NK-92 treated with Interleukin-12 subunit alpha and Interleukin-12 subunit beta, amount 100 ng/mL, for 24 hours (cell line): ENCODE measurements at places on chromosomes 7 and 10.

- no peak for DNase-seq
Observed at GRCh38 chr10:7407368-7408290, 3.2 kb downstream of the SFMBT2 start.

GRCh38 chr10:30503700-30504266, 69.8 kb downstream of the MAP3K8 start:
- no peak for DNase-seq

DNA sequence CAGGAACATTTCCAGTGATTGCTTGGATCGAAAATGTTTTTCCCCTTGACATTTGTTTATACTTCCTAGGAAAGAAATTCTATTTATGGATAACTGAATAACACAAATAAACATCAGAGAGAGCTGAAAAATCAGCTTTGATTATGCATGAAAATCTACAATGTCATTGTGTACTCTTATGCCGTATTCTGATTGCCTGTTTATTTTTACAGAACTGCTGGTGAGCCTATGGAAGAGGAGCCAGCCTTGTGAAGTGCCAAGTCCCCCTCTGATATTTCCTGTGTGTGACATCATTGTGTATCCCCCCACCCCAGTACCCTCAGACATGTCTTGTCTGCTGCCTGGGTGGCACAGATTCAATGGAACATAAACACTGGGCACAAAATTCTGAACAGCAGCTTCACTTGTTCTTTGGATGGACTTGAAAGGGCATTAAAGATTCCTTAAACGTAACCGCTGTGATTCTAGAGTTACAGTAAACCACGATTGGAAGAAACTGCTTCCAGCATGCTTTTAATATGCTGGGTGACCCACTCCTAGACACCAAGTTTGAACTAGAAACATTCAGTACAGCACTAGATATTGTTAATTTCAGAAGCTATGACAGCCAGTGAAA, 121.5 kb downstream of the TWIST1 start:
- DNase-seq = no peak

DNA sequence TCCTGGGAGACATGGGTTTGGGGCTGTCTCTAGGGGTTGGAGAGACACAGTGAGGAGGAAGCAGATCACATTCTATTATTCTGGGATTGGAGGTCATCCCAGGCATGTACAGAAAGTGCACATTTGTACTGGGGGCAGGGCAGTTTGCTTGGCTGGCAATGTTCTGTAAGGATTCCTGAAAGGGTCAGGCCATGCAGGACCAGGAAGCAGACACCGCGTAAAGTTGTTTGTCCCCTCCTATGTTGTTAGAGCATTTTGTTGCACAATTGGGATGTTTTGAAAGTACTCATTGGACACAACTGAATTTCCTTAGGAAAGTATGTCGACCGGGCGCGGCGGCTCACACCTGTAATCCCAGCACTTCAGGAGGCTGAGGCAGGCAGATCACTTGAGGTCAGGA, 12.5 kb downstream of the LYZL2 start:
- DNase-seq = no peak

- no peak for DNase-seq
Observed at GRCh38 chr7:155763691-155764437, 48.4 kb downstream of the SHH start.

DNA sequence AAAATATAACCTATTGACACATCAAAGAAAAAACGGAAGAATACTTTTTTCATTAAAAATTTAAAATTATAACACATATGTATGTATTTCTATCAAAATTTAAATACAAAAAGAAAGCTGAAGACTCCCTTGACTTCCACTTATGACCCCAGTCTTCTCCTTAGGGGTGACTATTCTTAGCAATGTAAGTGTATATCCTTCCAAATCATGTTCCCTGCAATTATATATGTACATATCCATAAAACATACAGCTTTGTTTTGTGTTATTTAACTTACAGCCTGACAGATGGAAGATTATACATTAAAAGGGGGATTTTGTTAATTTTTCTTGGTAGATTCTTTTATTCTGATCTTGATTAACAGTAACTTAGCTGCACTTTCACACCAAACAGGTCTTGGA, 9.1 kb downstream of the GLUD1 start:
- no peak for DNase-seq

DNA sequence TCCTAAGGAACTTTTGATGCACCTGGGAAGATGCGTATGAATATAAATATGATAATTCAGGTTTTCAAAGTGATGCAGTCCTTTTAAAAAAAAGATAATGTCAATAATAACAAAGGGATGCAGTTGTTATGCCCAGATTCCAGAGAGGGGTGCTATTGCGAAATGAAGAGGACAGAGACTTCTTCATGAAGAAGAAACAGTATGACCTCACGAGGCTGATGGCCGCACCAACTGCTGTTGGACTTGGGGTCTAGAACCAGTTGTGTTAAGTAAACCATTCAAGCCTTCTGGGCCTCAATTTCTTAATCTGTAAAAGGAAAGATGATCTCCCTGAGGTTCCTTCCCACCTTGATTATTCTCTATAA, 55.1 kb downstream of the LYZL2 start:
- no peak for DNase-seq

DNA sequence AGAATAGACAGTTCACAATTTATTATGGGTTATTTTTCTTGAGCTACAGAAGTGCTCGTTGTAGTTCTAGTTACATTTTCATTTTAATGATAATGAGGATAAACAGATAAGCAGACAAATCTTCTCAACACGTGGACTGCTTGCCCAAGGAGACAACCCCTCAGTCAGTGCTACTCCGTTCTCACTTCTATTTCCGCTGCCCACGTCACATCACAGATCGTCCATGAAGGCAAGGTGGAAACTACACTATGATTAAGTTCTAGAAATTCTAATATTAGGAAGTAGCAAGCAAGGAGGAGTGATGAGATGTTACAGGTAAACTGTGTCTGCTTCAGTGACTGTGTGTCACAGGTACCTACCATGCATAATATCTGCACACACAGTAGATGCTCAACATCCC, 210.5 kb downstream of the CHCHD3 start:
- DNase-seq = no peak

GRCh38 chr7:31828520-31828919, 141.5 kb downstream of the PPP1R17 start:
- DNase-seq = no peak

DNA sequence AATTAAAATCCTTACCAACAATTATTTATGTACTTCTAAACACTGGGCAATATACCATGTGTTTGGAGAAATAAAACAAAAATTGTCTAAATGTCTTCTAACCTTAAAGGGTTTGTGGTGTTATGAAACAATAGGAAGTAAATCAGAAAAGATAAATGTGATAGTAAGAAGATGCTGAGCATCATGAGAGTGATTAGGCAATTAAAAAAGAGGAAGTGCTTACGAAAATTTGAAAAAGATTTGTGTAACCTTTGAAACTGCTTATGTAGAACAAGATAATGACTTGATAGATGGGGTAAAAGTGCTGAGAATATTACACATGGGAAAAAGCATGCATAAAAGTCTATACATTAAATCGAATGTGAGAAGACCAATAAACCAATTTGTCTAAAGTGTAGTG, 573.4 kb upstream of the CNTNAP2 start:
- DNase-seq = no peak

DNA sequence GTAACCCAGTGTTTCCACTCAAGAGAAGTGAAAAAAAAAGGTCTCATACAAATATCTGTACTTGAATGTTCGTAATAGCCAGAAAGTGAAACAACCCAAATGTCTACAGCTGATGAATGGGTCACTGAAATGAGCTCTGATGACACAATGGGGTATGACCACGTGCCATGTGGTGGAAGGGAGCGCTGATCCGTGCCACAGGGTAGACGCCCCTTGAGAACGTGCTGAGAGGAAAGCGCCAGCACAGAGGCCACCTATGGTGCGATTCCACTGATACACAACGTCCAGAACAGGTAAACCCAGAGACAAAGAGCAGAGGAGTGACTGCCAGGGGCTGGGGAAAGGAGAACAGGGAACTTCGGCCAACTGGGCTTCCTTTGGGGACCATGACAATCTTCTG, 50.3 kb downstream of the MAD1L1 start:
- DNase-seq = no peak

- DNase-seq = no peak
Observed at GRCh38 chr7:5596046-5596895, 172.6 kb upstream of the TNRC18 start.

GRCh38 chr7:131655866-131656265, 99.4 kb upstream of the PODXL start:
- DNase-seq = no peak

GRCh38 chr7:8338206-8338605, 76.2 kb upstream of the ICA1 start:
- no peak for DNase-seq

GRCh38 chr10:71402005-71402404, 5.3 kb downstream of the CDH23 start:
- DNase-seq = no peak

DNA sequence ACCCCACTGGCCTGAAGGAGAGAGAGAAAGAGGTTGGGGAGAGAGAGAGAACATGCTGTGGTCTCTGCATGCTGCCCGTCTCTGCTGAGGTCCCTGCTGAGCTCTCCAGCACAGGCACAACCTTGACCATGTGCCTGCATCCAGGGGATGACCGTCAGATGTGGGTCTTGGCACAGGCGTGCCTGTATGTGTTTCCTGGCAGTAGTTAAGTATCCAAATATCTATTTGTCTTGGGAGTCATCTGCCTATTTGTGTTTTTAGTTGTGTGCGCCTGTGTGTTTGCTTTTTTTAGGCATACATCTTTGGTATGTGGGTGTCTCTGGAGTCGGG, 1.9 kb upstream of the UNC5B start:
- no peak for DNase-seq

GRCh38 chr7:133409421-133409820, 156.5 kb downstream of the EXOC4 start:
- no peak for DNase-seq

DNA sequence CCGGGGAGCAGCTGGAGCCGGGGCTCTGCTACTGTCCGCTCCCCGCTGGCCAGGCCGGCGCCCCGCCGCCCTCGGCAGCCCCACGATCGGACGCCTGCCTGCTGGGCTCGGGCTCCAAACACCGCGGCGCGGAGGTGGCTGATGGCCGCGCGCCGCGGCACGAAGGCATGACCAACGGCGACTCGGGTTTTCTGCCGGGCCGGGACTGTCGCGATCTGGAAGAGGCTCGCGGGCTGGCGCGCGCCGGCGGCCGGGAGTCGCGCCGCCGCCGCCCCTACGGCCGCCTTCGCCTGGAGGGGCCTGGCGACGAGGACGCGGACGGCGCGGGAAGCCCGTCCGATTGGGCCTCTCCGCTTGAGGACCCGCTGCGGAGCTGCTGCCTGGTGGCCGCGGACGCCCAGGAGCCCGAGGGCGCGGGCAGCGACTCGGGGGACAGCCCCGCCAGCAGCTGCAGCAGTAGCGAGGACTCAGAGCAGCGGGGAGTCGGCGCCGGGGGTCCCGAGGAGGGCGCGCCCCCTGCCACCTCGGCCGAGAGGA, 570 bp downstream of the TBC1D12 start:
- DNase-seq = no peak

DNA sequence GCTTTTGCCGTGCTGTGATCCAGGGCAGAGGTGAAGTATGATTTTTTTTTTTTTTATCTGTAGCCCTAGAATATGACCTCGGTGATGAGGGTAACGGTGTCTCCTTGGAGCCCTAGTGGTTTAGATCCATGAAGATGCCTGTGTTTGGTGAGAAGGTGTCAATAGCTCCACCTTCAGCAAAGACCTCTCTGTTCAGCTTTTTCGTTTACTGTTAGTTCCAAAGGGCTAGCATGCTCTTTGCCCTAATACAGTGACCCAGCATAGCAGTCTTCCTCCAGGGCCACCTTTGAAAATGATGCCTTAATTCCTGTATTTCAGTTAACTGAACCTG, 746 bp upstream of the MRPS16 start:
- no peak for DNase-seq

GRCh38 chr10:129193148-129193547, 273.9 kb upstream of the MGMT start:
- DNase-seq = peak; percentile 59

DNA sequence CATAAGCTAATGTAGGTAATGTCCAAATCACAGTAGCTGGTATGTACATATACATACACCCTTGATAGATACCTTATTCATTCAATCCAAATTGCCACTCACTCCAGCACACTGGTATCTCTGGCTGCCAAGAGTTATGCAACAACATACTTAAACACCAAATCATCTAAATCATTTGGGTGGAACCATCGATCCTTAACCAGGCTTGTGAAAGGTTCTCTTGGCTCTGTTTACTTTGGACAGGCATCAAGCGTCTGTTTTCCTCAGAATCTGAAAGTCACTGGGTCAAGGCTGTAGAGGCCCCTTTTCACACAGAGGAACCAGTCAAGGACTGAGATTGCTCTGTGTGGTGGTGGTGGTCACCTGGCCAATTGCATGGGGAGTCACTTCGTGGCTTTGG, 24.6 kb downstream of the JAZF1 start:
- DNase-seq = no peak

- no peak for DNase-seq
Observed at GRCh38 chr10:110815354-110816004, 56.2 kb upstream of the PDCD4 start.

DNA sequence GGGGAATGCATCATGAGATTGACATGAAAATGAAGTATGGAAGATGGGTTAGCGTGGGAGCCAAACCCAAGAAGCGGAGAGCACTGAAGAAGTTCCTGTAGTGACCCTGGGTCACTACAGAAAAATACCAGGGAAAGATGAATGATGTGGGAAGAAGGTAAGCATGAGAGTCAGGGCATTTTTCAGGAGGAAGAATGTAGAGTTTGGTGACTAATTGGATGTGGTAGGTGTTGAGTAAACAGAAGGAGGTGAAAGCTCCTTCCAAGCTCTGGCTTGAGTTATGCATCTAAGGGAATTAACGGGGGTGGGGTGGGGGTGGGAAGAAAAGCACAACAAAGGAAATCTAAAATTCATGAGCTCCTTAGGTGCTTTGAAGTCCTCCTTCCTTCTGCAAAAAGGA, 238.1 kb upstream of the AOAH start:
- DNase-seq = no peak

DNA sequence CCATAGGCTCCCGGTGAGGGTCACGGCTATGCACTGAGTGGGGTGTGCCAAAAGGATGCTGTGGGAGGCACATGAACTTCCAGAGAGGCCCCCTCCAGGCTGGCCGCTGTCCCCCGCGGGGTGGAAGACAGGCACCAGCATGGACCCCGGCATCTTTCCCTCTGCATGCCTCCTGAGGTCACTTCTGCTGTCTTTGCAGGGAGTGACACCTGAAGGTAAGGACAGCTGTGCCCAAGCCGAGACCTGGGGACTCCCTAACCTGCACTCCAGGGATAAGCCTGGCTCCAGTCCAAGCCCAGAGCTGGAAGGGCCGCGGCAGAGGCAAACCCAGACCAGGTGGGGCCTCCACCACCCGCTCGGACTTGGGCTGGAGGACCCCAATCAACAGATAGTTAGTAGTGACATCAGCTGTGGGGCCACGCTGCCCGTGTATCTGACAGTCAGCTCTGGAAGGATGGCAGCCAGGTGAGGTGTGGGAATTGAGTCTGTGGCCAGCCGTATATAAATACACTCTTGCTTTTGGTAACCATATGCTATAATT, 340.7 kb upstream of the MKI67 start:
- DNase-seq = no peak

- DNase-seq = no peak
Observed at GRCh38 chr10:51241461-51241860, 167.2 kb downstream of the PRKG1 start.
